ENCODE measurements at places on chromosomes 11 and 22.

GRCh38 chr11:7533199-7534041 lies 19.6 kb downstream of the PPFIBP2 start:
- DNase-seq, result no peak

- DNase-seq, result no peak
Measured at GRCh38 chr22:25880524-25880923, 138.5 kb downstream of the MYO18B start.

- DNase-seq, result no peak
Measured at GRCh38 chr22:32050678-32051515, 7.8 kb downstream of the SLC5A1 start.

DNA sequence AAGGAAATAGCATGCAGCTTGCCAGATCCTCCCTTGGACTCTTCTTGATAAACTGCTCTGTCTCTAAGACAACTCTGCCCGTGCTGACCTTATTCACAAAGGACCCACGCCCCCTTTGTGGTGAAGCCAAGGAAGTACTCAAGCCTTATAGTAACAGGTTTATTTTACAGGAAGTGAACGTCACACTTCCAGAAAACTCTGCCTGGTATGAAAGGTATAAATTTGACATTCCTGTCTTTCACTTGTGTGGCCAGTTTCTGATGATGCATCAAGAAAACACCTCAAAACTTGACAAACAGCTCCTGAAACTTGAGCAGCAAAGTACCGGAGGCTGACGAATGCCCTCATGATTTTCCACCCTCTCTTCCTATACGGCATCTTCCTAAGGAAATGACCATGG lies 12.5 kb upstream of the PELI3 start:
- DNase-seq, result no peak

- no peak for DNase-seq
Measured at GRCh38 chr11:13336246-13336878, 58.8 kb downstream of the BMAL1 start.

- DNase-seq, result no peak
Measured at GRCh38 chr11:106644824-106645223, 373.5 kb downstream of the GUCY1A2 start.

- DNase-seq, result no peak
Measured at GRCh38 chr11:12066799-12067508, 43.4 kb upstream of the MICAL2 start.

DNA sequence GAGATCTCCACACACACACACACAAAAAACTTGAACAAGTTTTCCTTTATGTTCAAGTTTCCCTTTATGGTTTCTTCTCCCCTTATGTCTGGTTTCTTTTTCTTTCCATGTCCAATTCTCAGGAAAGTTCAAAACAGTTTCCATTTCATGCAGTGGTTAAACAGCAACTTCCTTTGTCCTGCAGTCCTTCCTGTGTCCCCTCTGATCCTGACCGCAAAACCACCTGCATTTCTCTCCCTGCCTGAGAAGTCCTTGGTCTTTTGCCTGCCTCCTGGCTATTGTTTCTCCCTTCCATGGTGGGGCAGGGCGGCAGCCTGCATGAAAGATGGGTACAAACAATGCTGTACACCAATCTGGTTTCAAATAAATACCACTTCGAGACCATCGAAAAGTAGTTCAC lies 58.3 kb upstream of the SORL1 start:
- DNase-seq, result no peak
